Stimulated activated CD4-positive, alpha-beta T cell treated with anti-CD3 and anti-CD28 coated beads, Interleukin-2, amount 100 ng/mL, for 48 hours (primary cell): ENCODE measurements at places on chromosomes 11 and 22.

GRCh38 chr22:32457031-32457430, 7.2 kb downstream of the BPIFC start:
- DNase-seq = no peak

DNA sequence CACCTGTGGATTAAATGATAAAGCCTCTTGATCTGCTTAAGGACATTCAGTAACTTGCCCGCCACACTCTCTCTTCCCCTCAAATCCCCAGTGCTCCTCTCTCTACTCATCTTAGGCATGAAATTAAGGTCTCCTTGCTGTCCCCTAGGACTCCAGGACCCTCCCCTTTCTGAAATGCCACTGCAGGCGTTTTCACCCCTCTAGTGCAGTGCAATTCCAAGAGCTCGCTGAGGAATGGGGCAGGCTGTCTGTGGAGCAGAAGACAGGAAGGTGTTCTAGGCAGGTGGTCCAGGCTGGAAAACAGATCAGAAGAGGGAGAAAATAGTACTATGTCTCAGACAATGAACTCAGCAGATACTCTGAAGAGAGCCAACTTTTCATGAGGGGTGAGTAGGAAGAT, 55.8 kb upstream of the ARHGAP42 start:
- DNase-seq = no peak

- DNase-seq = no peak
These were observed 62.7 kb downstream of the MCM5 start for GRCh38 chr22:35462498-35463230.

GRCh38 chr11:75476739-75477613, 44.0 kb upstream of the KLHL35 start:
- DNase-seq = no peak

GRCh38 chr11:124398924-124399323, at the start of gene OR8B3:
Gene OR8B3 (minus strand): TSS chr11:124399024. CDS start chr11:124397351, 1,673 bp downstream.
- no peak for DNase-seq

DNA sequence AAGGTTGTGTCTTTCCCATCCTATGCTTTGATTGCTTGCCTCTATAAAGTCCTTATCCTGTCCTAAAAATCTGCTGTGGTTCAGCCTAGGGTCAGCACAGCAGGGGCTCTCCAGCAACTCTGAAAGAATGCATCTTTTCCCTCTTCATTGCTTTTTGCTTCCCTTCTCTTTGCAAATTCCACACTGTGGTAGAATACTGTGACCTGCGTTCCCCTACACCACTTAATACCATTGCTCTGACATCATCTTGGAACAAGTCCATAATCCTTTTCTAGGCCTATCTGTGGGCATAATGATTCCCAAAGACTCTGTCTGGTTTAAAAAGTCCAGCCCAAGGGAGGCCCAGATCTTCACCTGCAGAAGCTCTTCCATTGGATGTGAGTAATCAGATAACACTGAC, 177.7 kb downstream of the NAV2 start:
- no peak for DNase-seq

DNA sequence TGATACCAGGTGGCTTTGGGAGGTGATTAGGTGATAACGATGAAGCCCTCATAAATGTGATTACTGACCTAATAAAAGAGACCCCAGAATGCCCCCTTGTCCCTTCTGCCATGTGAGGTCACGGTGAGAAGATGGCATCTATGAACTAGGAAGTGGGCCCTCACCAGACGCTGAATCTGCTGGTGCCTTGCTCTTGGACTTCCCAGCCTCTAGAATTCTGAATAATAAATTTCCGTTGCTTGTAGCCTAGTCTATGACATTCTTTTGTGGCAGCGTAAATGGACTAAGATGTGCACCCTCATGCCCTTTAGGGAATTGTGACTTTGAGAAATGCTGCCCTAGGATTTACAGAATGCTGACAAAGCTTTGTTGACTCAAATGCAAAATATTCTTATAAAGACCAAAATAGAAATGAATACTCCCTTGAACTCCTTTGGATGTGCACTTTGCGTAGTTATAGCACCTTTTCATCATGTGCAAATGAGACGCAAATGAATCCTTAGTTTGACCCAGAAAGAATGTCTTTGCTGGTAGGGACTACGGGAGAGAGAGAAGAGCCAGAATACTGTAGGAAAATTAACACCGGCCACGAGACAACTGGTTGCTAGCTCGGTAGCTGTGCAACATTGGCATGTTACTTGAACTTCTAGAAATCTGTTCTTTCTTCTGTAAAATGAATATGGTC, 24.8 kb upstream of the EHF start:
- no peak for DNase-seq

DNA sequence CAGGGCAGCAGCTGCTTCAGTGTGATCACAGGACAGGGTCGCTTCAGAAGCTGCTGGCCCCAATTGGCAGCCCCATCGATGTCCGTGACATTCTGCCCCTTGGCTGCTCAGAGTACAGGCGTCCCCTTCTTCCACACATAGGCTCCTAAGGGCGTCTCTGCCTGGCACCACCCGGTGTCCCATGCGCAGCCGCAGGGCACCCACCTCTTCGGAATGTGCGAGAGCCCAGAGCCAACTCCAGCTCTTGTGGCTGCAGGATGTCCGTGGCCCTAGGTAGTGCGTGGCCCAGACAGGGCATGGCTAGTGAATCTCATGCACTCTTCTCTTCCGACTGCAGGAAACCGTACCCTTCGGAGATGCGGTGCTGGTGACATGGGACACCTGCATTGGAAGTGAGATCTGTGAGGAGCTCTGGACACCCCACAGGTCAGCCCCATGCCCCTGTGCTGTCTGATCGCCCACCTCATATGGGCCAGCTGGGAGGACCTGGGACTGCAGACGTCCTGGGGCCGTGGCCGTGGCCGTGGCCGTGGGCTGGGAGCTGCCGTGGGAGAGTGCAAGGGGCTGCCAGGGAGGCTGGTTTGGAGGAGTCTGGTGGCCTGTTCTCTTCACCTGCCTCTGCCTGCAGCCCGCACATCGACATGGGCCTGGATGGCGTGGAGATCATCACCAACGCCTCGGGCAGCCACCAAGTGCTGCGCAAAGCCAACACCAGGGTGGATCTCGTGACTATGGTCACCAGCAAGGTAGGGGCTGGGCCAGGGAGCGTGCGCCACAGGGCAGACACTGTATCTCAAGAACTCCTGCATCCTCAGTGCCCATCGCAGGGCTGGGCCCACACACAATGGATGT, 20.2 kb downstream of the NADSYN1 start:
- no peak for DNase-seq
